ENCODE measurements at places on chromosomes 3 and 15.

DNA sequence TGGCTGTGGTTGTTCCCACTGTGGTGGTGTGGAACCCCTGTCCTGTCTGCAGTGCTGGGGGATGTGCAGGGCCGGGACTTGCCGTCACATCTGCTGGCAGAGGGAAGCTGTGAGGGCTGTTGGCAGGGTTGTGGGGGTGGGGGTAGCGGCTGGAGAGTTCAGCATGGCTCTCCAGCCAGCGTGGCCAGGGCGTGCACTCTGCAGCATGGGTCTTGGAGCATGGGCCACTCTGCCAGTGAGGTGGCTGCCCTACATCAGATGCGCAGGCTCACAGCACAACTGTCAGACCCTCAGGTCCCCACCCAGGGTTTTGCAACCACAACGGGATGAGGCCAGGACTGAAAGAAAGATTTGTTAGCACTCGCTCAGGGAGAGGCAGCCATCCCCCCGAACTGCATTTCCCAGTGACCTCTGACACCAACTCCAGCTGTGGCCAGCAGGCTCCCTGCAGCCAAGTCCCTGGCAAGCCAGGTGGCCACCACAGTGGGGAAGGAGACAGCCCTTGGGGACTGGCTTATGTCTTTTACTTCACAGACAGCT lies 237.7 kb upstream of the LYSMD4 start:
- DNase-seq, result no peak

GRCh38 chr15:36814105-36814504 lies 234.7 kb downstream of the CDIN1 start:
- no peak for DNase-seq

- no peak for DNase-seq
Observed at GRCh38 chr15:95620934-95621579, 709.4 kb upstream of the NR2F2 start.

DNA sequence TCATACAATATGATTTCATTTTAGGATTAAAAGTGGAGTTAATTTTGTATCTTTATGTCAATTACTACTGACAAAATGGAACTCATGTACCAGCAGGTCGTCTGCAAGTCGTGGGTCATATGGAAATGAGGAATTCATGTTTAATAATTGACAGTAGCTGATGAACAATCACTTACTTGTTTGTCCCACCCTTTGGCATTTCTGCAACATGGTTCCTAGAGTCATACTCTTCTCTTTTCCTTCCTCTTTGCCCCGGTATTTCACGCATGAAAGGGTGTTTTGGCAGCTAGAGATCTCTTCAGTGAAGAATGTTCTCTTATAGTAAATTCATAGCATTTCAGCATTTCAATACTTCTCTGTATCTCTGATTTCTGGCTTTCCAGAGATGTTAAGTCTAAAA lies 133.3 kb upstream of the SLC24A5 start:
- DNase-seq, result no peak

GRCh38 chr15:28931828-28932227 lies 46.1 kb downstream of the APBA2 start:
- no peak for DNase-seq
